ENCODE measurements at places on chromosomes 7 and 10.

GRCh38 chr10:84194424-84195043, at the start of gene CDHR1:
Gene CDHR1 (plus strand): TSS chr10:84194537. CDS start chr10:84194761, 224 bp downstream.
- no peak for DNase-seq

GRCh38 chr10:86706401-86706841, 38.1 kb downstream of the LDB3 start:
- no peak for DNase-seq

DNA sequence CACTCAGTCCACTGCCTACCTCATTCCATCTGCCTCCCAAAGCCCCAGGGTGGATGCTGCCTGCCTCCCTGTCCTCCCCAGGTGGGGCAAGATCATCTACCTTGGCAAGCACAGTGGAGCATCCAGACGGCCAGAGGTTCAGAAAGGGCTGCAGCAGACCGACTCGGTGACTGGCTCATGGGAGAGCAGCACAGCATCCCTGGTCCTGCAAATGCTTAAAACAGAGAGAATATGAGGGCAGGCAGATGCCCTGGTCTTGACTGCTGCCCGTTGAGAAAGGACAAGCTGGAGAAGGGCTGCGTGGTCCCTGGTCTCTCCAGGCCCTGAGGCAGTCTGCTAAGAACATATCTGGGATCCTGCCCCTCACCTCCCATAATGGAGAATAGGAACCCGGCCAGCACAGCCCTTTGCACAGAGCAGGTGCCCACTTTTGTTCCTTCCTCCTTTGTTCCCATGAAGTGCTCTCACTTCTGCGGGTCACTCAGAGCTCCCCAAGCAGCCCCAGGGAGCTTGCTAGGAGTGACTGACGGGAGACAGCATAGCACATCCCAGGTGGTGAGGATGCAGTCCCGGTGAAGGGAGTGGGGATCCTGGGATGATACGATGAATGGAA, 1.4 kb downstream of the HPS1 start:
- no peak for DNase-seq

GRCh38 chr10:3933733-3934132, 148.7 kb upstream of the KLF6 start:
- DNase-seq, result no peak

GRCh38 chr7:115707258-115708012, 323.1 kb downstream of the TFEC start:
- peak; percentile 18 for DNase-seq

- no peak for DNase-seq
These were observed 105.1 kb downstream of the GRID1 start for GRCh38 chr10:86261470-86261869.

DNA sequence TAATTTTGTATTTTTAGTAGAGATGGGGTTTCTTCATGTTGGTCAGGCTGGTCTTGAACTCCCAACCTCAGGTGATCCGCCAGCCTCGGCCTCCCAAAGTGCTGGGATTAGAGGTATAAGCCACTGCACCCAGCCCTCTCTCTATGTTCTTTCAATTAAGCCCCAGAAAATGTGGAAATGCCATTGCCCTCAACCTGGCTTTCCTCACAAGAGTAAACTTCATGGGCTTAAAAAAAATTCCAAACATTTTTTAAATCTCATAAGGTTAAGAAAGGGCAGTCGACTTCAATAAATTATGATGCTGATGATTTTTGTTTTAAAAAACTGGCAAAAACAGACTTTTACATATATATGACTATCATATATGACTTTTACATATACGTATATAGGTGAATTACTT, 107.6 kb downstream of the TES start:
- no peak for DNase-seq

DNA sequence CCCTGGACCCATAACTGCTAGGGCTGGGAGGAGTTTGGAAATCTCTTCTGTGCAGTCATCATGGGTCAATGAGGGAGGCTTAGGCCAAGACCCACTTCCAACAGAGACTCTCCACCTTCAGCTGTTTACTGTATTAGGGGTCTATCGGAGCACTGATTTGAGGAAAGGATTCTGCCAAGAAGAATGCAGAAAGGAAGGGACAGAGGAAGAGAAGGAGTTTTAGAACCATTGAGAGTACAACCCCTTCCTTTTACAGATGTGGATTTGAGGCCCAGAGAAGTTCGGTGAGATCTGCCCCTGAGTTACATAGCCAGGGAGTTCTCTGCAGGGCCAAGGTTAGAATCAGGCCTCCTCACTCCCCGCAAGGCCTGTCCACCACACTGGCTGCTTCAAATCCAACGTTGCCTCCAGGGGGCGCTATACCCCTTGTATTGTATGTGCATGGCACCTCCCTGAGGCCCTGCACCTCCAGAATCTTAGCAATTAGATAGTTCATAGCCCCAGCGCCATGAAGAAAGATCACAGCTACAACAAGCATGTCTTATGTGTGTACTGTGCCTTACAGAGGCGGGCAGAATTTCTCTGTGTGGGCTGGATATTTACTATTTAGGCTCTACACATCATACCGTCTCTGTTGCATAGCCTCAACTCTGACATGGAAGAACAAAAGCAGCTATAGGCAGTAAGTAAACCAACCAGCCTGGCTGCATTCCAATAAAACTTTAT, 246.8 kb downstream of the SKIDA1 start:
- DNase-seq, result peak; percentile 52

- no peak for DNase-seq
These were observed 153.8 kb upstream of the CALCR start for GRCh38 chr7:93728292-93728691.

DNA sequence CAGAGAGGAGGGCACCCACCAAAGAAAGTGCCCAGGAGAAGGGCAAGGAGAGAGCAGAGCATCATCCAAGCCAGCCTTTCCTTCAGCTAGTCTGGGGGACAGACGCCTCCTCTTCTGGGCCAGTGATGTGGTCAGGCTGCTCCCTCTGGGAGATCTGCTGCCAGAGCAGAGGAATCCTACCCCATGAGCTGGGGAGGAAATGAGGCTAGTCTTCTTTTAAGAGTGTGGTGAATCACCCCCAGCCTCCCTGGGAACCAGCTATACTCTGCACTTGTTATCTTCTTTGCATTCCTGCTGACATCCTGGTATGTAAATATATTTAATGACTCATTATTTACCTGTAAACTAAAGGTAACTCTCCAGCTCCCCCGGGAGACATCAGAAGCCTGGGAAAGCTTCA, 41.6 kb upstream of the EPHB6 start:
- peak; percentile 4 for DNase-seq

- no peak for DNase-seq
These were observed 757 bp downstream of the RAB19 start for GRCh38 chr7:140404565-140405065.

- DNase-seq, result no peak
These were observed 49.1 kb upstream of the FXYD4 start for GRCh38 chr10:43322331-43322730.

DNA sequence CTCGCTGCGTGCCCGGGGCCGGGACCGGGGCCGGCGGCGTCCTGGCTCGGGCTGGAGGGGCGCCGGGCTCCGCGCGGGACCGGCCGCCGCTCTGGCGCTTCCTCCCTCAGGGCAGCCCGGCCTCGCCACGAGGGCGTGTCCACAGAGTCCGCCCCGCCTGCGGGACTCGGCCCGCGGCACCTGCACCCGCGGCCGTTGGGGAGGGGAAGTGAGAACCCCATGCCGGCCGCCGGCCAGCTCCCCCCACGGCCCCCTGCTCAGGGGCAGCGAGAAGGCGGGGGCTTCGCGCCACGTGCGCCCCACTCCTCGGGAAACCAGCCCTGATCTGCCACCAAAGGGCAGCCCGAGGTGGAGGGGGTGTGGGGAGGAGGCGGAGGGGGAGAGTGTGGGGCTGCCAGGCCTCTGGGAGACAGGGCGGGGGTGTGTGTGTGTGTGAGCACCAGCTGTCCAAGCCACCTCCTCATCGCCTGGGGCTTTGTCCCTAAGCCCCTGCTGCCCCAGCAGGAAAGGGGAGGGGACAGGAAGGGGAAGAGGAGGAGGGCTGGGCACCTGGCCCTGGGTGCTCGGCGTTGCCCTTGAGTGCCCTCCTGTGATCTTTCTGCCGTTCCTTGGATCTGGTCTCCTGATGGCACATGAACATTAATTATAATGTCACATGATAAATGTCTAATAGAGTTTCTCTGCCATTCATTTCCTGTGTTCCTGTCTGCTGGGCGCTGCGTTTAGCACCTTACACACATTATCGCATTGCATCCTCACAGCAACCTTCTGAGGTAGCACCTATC, at the start of gene PIK3AP1:
Gene PIK3AP1 (minus strand): TSS at position 93 of the 785 bp plus-strand sequence. CDS start 120 bp downstream, outside the sequence.
- no peak for DNase-seq

GRCh38 chr10:44689368-44689767, 221.8 kb upstream of the TMEM72 start:
- no peak for DNase-seq

- no peak for DNase-seq
These were observed 95.7 kb downstream of the DNAJB6 start for GRCh38 chr7:157432541-157432956.

DNA sequence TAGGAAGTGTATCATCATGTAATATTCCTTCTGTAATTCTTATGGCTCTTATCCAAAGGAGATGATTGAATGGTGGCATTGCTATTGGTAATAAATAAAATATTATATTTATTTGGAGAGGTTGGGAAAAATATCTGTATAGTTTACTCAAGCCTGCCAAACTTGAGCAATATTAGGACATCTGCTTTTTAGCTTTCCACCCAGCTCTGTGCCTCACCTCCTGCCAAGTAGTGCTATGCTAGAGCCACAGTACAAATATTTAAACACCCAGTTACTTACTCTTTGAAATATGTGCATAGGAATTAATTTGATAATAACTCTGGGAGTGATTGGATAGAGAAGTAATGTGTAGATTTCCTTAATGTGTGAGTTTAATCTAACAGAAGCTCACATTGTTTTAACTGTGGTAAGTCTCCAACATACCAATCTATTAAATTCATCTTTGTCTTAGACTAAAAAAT, 129.2 kb downstream of the BBS9 start:
- no peak for DNase-seq

- DNase-seq, result no peak
These were observed 166.9 kb downstream of the UBE2H start for GRCh38 chr7:129785685-129786514.

GRCh38 chr7:68840991-68841390, 757.3 kb upstream of the AUTS2 start:
- DNase-seq, result no peak

DNA sequence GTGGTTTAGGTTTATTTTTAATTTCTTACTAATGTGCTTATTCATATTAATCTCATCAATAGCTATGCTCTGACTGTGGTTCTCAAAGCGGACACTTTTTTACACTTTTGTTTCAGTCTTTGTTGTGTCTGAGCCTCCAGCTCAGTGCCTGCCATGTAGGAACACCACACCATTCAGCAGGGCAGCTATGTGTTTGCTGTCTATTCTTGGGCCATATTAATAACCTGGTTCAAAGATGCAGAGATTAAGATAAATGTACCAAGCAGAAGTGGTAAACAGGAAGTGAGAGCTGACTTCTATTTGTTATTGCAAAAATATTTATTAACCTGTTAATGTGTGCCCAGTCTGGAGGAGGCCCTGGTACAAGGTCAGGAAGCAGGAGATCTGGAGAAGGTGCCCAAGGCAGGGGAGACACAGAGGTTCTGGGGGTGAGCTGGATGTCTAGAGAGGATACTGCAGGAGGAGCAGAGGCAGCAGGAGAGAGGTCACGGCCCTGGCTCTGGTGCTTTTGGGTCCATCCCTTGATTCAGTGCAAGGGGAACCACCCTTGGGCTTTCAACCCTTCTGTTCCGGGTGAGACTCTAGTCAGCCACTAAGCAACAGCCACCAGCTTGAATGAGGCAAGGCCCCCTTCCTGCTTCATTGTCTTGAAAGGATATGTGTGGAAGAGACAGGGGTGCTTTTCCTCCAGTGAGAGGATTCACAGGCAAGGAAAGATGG, 1.9 kb downstream of the TBXAS1 start:
- no peak for DNase-seq

GRCh38 chr10:121927318-121927840, 452 bp downstream of the ATE1 start:
- DNase-seq, result peak; percentile 12

DNA sequence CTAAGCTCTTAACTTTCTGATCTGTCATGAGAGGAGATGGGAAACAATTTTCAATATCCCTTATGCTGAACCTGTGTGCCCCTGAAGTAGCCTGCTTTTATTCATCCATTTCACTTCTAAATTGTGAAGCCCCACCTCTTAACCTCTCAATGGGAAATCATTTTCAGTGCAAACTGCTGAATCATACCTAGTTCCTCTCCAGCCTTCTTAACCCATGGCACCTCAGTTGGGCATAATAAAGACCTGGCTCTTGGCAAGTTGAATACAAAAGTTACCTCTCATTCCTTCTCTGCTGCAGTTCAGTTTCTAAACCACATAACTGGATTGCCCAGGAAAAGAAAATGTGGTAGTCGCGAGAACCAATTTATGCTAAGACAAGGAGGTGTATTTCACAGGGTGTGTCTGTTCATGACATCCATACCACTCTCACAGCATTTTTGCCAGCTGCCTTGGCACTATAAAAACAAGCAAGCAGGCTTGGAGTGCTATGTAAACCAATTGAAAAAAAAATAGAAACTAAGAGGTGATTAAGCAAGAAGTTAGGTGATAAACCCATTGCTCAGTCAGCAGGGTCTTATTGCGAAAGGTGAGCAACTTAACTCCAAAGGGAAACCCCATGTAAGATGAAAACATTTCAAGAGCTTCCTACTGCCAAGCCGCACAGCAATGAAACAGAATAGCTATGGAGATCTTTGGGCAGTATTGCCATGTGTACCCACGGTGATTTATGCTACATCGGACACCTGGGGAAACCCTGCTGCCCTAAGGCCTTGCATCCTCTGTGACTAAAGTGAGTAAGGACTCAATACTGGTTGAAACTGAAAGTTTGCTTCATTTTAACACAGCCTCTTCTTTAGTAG, 57.0 kb upstream of the DKK1 start:
- no peak for DNase-seq

- DNase-seq, result no peak
These were observed 137.6 kb upstream of the CDK6 start for GRCh38 chr7:92973974-92974373.

GRCh38 chr7:135208102-135208793, 3.1 kb downstream of the WDR91 start:
- DNase-seq, result no peak

DNA sequence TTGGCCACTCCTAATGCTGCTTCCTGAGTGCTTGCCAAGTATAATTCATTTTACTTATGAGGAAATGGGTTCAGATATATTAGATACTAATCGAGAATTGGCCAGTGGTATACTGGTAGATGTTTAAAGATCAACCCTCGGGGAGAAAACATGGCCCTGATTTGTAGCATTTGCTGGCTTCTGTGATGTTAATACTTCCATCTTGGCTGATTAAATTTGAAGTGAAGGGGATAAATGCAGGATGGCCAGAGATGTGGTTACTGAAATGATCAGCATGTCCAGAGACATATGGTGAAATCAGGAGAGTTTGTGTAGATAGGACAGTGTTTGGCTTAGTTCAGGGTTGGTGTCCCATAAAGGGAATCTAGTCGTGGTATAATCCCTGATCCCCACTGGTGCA, 11.2 kb downstream of the UBE2D4 start:
- no peak for DNase-seq

DNA sequence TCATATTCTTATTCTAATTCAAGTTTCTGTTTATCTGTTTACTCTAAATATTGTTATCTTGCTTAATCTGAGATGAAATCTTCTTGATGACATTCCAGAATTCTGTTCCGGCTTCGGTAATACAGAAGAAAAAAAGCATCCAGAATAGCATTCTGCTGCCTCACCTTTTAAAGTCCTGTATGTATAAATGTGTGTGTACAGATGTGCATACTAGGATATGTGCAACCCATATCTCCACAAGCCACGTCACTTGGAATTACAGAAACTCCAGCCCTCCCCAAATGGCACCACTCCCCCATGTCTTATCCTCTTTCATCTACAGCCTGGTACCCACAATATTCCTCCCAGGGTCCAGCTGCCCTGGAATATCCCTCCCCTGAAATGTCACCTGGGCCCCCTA, 27.9 kb upstream of the USP6NL start:
- no peak for DNase-seq

- no peak for DNase-seq
These were observed 170.2 kb upstream of the CHRM2 start for GRCh38 chr7:136698231-136698630.

Data from SW 1271 (cell line).